ENCODE measurements at places on chromosomes 5 and 9. TPM values are rescaled to one million over a fixed set of nuclear protein-coding genes. Genes with fewer than 3 reads are reported as not detected.
A peak's percentile ranks its signal among the peaks of the same experiment; 100 is the strongest.

DNA sequence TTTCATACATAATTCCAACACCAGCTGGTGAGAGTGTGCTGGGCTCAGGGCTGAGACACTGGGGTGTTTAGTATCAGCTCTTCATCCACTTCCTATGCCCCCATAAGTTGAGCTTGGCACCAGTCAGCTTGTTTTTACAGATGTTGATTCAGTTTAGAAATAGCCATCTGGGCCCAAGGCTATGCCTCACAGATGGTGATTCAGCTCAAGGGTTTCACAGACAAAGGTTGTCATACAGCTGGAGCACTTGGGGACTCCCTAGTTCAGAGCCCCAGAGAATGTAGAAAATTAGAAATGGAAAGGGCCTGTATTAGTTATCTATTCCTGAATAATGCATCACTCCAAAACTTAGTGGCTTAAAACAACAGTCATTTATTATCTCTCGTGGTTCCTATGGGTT lies 10.3 kb upstream of the CRHBP start:
- no peak overlapping the region for H3K4me3 ChIP-seq
- H3K4me1 ChIP-seq: no peaks in the 10 kb centered on the region
- no peak overlapping the region for H3K27ac ChIP-seq
- DNase-seq: peak; percentile 17

DNA sequence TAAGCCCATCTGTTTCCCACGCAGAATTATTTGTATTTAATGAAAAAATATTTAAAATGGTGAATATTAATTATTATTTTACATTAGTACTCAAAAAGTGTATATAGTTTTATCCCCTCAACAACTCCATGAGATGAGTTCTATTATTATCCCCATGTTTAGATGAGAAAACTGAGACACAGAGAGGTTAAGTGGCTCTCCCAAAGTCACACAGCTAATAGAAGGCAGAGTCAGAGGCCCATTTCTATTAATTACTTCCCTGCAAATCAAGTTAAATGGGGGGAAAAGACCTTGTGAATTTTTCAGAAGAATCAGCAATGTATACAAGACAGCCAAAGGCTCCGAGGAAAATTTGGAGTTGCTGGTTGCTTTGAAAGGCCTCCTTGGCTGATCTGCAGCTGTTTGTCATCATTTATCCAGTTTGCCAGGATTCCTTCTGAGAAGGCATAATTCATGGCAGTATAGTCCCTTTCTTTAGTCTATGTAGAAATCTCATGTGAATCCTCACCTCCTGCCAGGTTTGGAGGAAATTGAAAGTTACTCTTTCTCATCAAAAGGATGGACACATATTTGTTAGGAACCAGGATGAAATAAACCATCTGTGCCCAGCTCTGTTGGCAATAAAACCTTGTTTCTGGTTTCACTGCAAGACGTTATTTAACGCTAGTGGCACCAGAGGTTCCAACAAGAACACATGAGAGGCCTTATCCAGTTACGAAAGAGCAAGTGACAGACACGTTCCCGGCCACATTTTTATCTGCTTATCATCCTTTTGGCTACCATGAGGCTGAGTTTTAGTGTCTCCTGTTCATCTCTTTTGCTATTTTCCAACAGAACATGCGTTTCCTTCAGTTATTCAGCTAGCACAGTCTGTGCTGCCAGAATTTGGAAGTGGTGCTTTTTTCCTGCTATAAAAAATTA lies 621 bp downstream of the FYB1 start:
- peak; percentile 46 for DNase-seq
- H3K4me3 ChIP-seq: peak overlapping the region; percentile 33

- H3K27me3 ChIP-seq: no peaks in the 10 kb centered on the region
- H3K4me3 ChIP-seq: no peak overlapping the region
- no peaks in the 10 kb centered on the region for H3K4me1 ChIP-seq
- H3K36me3 ChIP-seq: no peaks in the 10 kb centered on the region
- no peak for DNase-seq
Measured at GRCh38 chr5:102531506-102531905, 32.7 kb upstream of the SLCO6A1 start.

Gene FAM151B
- polyA plus RNA-seq: not detected

DNA sequence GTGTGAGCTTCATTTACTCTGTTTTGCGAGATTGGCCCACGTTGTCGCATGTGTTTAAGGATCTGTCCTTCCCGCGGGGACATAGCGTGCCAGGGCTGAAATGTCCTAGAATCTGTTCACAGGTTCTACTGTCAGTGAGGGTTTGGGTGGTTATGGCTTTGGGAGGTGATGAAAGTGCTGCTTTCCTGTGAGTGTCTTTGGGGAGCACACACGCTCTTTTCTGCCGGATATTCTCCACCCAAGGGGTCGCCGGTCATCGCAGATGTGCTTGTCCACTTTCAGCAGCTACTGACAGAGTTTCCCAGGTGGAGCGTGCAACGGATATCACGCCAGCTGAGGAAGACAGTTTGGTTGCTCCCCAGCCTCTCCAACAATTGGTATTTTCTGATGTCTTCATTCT lies 32.1 kb downstream of the PROP1 start:
- H3K36me3 ChIP-seq: no peaks in the 10 kb centered on the region
- no peak overlapping the region for H3K4me3 ChIP-seq
- no peak overlapping the region for H3K27ac ChIP-seq
- H3K4me1 ChIP-seq: no peaks in the 10 kb centered on the region
- no peaks in the 10 kb centered on the region for H3K27me3 ChIP-seq
- DNase-seq: no peak

GRCh38 chr9:98634685-98635336 lies 73.9 kb downstream of the GABBR2 start:
- H3K36me3 ChIP-seq: no peaks in the 10 kb centered on the region
- H3K4me1 ChIP-seq: no peaks in the 10 kb centered on the region
- peaks cover 5% of the 10 kb centered on the region for H3K27me3 ChIP-seq
- H3K4me3 ChIP-seq: no peak overlapping the region

- no peak overlapping the region for H3K4me3 ChIP-seq
- H3K27me3 ChIP-seq: no peaks in the 10 kb centered on the region
- no peaks in the 10 kb centered on the region for H3K36me3 ChIP-seq
- H3K27ac ChIP-seq: no peak overlapping the region
- no peak for DNase-seq
Measured at GRCh38 chr9:74729136-74729695, 158.5 kb downstream of the TRPM6 start.

Gene GPX3
- polyA plus RNA-seq: 232 TPM

- H3K27ac ChIP-seq: no peak overlapping the region
- H3K36me3 ChIP-seq: no peaks in the 10 kb centered on the region
- no peak for DNase-seq
Measured at GRCh38 chr9:97128919-97129318, 90.0 kb upstream of the CTSV start.

DNA sequence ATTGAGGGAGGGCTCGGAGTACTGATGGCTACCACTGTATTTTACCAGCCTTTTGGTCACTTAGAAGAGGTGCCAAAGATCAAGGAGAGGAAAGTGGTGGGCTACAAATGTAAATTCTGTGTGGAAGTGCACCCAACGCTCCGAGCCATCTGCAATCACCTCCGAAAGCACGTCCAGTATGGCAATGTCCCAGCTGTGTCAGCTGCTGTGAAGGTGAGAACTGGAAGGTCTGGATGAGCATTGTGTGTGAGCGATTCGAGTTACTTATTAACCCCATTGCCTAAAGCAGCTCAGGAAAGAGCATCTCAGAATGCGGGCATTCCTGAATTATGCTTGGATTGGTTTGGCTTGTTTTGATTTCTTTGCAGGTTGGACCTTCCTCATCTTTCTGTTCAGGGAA lies 67.5 kb downstream of the ZNF462 start:
- H3K27me3 ChIP-seq: no peaks in the 10 kb centered on the region
- DNase-seq: no peak
- peaks cover 34% of the 10 kb centered on the region for H3K36me3 ChIP-seq
- no peak overlapping the region for H3K4me3 ChIP-seq
- no peaks in the 10 kb centered on the region for H3K4me1 ChIP-seq
- no peak overlapping the region for H3K27ac ChIP-seq

Gene CDH6
- 0.31 TPM for polyA plus RNA-seq

DNA sequence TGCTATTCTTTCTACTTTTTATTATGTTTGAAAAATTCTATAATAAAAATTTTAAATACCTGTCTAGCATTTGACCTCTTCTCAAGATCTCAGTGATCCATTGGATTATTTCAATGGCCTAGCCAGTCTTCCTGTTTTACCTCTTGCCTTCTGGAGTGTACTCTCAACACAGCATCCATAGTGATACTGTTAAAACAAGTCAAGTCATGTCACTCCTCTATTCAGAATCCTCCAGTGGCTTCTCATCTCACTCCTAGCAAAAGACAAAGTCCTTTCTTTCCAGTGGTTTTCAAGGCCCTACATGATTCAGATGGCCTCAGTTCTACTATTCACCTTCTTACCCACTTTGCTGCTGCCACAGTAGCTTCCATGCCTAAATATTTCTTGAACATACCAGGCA lies 1.8 kb downstream of the MARVELD2 start:
- no peak for DNase-seq
- no peaks in the 10 kb centered on the region for H3K4me1 ChIP-seq
- H3K27ac ChIP-seq: no peak overlapping the region
- no peaks in the 10 kb centered on the region for H3K27me3 ChIP-seq
- H3K36me3 ChIP-seq: peaks cover 22% of the 10 kb centered on the region
- peak overlapping the region; percentile 66 for H3K4me3 ChIP-seq

- no peak overlapping the region for H3K4me3 ChIP-seq
- no peaks in the 10 kb centered on the region for H3K4me1 ChIP-seq
- H3K27me3 ChIP-seq: no peaks in the 10 kb centered on the region
- H3K27ac ChIP-seq: no peak overlapping the region
- DNase-seq: no peak
Measured at GRCh38 chr5:74478328-74478727, 162.2 kb downstream of the ENC1 start.

DNA sequence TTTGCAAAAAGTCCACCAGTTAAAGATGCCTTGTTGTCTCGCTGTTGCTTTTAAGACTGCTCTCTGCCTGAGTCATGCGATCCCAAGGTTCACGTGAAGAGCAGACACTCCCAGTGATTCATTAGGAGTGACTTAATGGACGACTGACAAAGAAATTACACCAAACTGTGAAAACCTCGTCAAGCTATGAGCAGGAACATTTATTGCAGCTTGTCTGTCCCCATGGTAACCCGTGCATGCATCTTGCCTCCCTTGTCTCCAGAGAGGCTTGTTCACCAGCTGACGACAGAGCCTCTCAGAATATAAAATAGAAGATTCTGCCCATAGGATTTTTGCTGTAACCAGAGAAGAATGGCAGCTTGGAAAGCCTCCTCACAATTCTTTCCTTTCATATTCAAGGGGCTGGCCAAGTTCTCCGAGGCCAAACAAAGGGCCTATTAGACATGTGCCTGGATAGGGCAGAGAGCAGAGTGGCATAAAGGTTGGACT lies 352.7 kb downstream of the SPOCK1 start:
- DNase-seq: no peak
- H3K4me1 ChIP-seq: peaks cover 23% of the 10 kb centered on the region
- no peak overlapping the region for H3K27ac ChIP-seq
- no peaks in the 10 kb centered on the region for H3K27me3 ChIP-seq
- no peaks in the 10 kb centered on the region for H3K36me3 ChIP-seq

- H3K4me1 ChIP-seq: no peaks in the 10 kb centered on the region
- H3K27me3 ChIP-seq: no peaks in the 10 kb centered on the region
- H3K4me3 ChIP-seq: no peak overlapping the region
- no peak for DNase-seq
- peaks cover 86% of the 10 kb centered on the region for H3K36me3 ChIP-seq
Measured at GRCh38 chr5:36215910-36216309, 25.8 kb downstream of the NADK2 start.

DNA sequence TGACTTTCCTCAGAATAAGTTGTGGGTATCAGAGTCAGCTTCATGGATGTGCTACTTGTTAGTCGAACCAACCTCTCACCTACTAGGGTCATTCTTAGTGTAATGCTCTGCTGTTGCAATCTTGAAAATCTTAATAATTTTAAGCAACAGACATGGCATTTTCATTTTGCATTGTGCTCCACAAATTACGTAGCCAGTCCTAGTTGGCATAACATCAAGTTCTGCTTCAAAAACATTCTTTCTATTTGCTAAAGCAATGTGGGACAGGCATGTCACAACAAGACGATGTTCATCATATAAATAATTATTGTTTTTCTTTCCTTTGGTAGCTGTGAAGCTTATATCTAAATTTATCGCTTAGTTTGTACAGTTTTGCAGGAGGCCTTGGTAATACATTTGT lies 39.3 kb upstream of the CDH12 start:
- H3K36me3 ChIP-seq: no peaks in the 10 kb centered on the region
- H3K27ac ChIP-seq: no peak overlapping the region
- no peak for DNase-seq
- no peak overlapping the region for H3K4me3 ChIP-seq
- no peaks in the 10 kb centered on the region for H3K27me3 ChIP-seq
- no peaks in the 10 kb centered on the region for H3K4me1 ChIP-seq

Gene DDX31
- polyA plus RNA-seq: 3.1 TPM

- no peak overlapping the region for H3K4me3 ChIP-seq
- no peaks in the 10 kb centered on the region for H3K36me3 ChIP-seq
- no peak overlapping the region for H3K27ac ChIP-seq
Measured at GRCh38 chr9:99660191-99660636, 161.5 kb upstream of the NR4A3 start.

GRCh38 chr9:112112941-112113681 lies 62.0 kb downstream of the SUSD1 start:
- no peak overlapping the region for H3K4me3 ChIP-seq
- DNase-seq: peak; percentile 57
- no peaks in the 10 kb centered on the region for H3K27me3 ChIP-seq
- no peak overlapping the region for H3K27ac ChIP-seq
- peaks cover 19% of the 10 kb centered on the region for H3K36me3 ChIP-seq
- H3K4me1 ChIP-seq: no peaks in the 10 kb centered on the region

DNA sequence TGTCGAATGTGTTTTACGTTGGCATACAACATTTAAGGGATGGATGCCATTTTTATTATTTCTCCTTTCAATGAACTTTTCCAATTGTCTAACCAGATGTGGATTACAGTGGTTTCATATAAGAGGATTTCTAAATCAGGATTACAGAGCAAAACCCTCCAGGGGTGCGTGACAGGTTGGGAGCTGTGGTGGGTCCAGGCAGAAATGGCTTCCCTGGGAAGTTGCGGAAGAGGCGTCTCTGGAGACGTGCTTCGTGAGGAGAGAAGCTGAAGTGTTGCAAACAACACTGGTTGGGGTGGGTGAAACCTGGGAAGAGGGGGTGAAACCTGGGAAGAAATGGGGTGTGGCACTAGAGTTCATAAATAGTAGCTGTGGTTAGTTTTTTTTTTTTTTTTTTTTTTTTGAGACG lies 4.5 kb upstream of the RPL26L1 start:
- H3K27me3 ChIP-seq: no peaks in the 10 kb centered on the region
- H3K4me3 ChIP-seq: no peak overlapping the region
- peaks cover 8% of the 10 kb centered on the region for H3K4me1 ChIP-seq
- no peak for DNase-seq

- no peak overlapping the region for H3K27ac ChIP-seq
- no peaks in the 10 kb centered on the region for H3K36me3 ChIP-seq
- no peak for DNase-seq
- H3K27me3 ChIP-seq: no peaks in the 10 kb centered on the region
- H3K4me3 ChIP-seq: no peak overlapping the region
Measured at GRCh38 chr5:120122703-120123102, 341.4 kb upstream of the PRR16 start.

Gene IL9
- not detected for polyA plus RNA-seq

Gene CDKN2B-AS1
- 0.48 TPM for polyA plus RNA-seq
